ENCODE measurements at places on chromosomes 16 and 17.

GRCh38 chr17:29163563-29163962 lies 16.6 kb downstream of the MYO18A start:
- DNase-seq: peak; percentile 70

DNA sequence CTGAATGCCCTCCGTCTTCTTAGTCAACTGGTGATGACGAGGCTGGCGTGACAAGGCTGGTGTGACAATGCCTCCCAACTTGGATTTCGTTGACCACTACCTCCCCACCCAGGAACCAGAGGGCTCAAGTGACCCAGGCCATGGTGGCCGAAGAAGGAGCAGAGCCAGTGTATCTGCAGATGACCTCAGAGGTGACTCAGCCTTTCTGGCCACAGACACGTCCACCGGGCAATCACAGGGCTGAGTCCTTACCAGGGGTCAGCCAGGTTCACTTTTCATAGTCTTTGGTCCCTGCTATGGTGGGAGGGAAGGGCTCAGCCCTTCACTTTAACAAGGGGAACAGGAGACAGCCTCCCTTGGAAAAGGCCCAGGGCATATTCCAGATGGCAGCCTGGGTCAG lies 116.3 kb downstream of the MAF start:
- DNase-seq: no peak

- DNase-seq: peak; percentile 95
These were observed 8.1 kb upstream of the TIMP2 start for GRCh38 chr17:78933025-78933958.

- no peak for DNase-seq
These were observed 13.0 kb downstream of the ACTG1 start for GRCh38 chr17:81499601-81499970.

GRCh38 chr16:19008245-19009169 lies 24.8 kb downstream of the TMC7 start:
- peak; percentile 18 for DNase-seq

GRCh38 chr17:1049446-1050225 lies 52.7 kb downstream of the TIMM22 start:
- DNase-seq: no peak

DNA sequence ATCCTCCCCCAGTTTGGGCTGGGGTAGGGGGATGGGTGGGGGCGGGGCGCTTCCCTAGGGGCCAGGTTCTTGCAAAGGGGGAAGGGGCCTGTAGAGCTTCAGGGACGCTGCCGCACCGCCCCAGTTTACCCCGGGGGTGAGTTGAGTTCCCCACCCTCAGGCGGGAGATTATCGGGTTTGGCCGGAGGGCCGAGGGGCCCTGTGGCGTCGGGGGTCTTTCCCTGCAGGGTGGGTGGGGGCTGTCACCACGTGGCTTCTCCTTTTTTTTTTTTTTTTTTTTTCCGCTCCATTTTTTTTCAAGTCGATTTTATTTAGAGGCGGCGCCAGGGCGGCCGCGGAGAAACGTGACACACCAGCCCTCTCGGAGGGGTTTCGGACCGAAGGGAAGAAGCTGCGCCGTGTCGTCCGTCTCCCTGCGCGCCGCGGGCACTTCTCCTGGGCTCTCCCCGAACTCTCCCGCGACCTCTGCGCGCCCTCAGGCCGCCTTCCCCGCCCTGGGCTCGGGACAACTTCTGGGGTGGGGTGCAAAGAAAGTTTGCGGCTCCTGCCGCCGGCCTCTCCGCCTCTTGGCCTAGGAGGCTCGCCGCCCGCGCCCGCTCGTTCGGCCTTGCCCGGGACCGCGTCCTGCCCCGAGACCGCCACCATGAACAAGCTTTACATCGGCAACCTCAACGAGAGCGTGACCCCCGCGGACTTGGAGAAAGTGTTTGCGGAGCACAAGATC lies at the start of gene IGF2BP1:
Gene IGF2BP1, plus strand, starts transcription at position 283 of the 724 bp plus-strand sequence. Its CDS starts 361 bp downstream, at position 644.
- peak; percentile 85 for DNase-seq

- DNase-seq: no peak
These were observed 33.4 kb downstream of the SOX8 start for GRCh38 chr16:1014771-1015495.

GRCh38 chr16:70788668-70789594 lies 12.0 kb downstream of the VAC14 start:
- DNase-seq: peak; percentile 64

- DNase-seq: no peak
These were observed 6.5 kb upstream of the NECAB2 start for GRCh38 chr16:83961591-83961990.

GRCh38 chr17:5031365-5032082 lies 3.7 kb downstream of the SLC52A1 start:
- DNase-seq: peak; percentile 84

DNA sequence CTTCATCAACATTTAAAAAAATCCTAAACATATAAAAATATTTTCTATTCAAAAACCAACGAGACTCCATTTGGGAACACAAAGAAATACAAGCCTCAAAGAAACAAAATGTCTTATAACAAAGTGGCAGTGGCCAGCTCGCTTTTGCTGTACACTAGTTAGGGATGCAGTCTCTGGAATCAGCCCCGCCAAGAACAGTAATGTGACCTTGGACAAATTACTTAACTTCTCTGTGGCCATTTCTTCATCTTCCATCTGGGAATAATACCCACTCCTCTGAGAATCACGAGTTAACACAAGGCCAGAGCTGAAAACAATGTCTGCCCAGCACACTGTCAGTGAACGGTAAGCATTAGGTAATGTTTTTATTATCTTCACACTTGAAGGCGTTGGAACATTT lies 5.6 kb downstream of the STAT5B start:
- DNase-seq: no peak

DNA sequence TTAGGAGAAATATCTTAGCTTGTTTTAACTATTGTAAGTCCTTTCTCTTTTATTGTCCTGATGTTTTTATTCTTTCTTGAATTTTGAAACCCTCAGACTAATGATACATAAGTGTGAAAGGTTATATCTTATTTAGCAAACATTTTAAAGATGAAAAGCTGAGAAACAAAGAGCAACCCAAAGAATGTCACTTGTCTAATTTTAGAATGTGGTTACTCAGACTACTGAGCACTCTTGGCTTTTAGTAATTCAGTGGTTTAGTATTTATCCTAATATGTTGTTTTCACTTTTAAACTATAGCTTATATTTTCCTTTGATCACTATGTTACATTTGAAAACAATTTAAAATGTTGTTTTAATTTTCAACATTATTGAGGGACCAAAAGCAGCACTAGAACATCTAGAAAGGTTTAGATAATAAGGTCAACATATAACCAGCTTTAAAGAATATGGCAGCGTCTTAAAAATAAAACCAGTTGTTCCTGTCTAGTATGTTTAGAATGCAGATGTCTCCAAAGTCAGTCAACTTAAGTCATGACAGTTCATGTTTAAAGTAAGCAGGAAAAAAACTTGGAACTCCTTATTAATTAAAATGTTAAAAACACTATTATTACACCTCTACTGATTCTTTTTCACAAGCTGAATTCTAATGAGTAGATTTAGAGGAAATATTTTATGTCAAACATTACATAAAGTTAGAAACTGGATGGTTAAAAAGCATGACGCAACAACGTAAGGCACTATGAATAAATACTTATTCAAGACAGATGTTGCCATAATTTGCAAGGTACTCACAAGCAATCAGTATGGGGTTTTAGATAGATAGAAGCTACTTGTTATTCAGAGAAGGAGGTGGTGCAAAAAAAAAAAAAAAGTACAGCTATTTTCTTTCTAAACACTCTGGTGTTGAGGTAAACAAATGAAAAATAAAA lies 2.4 kb downstream of the MBTD1 start:
- no peak for DNase-seq

- DNase-seq: no peak
These were observed 16.0 kb downstream of the MAP2K6 start for GRCh38 chr17:69430488-69430887.

DNA sequence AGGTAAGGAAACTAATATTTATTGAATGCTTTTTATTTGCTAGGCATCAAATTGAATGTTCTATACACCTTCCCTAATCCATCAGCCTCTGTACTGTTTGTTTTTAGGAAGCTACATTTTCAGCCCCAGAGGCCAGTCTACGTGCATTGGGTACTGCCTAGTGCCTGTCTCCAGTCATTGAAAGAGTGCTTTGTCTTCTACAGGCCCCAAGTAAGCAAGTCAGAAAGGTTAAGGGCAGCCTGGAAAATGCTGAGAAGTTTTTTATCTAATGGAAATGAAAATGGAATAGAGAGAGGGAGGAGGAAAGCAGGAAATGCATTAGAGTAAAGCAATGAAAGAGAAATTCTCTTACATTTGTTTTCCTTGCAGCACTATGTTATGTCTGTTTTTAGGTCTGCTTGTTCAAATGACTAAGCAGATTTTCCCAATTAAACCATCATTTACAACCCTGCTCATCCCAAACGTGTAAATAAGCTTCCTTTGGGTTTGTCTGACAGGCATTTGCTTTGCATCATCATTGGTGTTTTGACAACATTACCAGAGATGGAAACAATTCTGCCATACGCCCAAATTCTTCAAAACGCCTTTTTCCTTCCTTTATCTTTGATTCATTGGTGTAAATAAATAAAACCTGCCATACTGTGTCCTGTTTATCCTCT lies 116.0 kb upstream of the GOT2 start:
- no peak for DNase-seq

DNA sequence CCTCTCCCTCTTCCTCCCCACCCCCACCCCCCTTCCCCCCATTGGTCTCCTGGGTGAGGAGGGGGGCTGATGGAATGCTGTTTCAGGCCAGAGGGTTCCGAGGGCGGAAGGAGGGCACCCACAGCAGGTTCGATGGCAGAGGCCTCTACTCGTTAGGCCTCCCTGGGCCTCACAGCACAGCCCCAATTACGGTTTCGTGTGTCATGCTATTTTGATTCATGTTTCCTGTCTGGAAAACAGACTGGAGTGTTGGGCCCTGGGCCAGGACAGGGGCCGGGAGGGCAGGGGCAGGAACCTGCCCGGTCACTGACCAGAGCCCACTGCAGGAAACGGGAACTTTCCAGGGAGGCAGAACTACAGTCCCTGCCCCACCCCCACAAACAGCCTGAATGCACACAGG lies 138.2 kb downstream of the C16orf95 start:
- DNase-seq: peak; percentile 78

DNA sequence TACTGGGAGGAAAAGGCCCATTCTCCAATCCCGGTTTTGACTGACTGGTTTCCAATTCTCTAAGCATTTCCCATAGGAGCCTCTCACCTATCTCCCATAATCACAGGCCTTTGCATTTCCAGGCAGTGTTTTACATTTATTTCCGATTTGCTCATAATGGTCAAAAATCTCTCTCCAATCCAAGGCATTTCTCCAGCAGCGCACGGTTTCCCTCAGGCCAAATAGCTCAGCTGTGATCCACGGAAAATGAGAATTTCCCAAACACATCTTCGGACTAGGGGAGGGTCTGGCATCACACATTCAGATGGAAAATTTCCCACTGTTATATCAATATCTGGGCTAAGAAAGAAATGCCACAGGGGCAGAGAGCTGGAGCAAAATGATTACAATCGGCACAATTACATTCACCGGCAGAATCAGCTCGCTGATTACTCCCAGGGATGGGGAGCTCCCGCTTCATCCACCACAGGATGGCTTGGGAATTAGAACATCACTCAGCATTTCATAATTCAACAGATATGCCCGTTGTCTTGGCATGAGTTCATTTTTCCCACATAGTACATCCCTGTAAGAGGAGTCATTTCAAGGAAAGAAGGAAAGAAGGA lies 6.7 kb downstream of the PIPOX start:
- DNase-seq: no peak

- no peak for DNase-seq
These were observed 187.0 kb upstream of the CACNG3 start for GRCh38 chr16:24069036-24069590.

DNA sequence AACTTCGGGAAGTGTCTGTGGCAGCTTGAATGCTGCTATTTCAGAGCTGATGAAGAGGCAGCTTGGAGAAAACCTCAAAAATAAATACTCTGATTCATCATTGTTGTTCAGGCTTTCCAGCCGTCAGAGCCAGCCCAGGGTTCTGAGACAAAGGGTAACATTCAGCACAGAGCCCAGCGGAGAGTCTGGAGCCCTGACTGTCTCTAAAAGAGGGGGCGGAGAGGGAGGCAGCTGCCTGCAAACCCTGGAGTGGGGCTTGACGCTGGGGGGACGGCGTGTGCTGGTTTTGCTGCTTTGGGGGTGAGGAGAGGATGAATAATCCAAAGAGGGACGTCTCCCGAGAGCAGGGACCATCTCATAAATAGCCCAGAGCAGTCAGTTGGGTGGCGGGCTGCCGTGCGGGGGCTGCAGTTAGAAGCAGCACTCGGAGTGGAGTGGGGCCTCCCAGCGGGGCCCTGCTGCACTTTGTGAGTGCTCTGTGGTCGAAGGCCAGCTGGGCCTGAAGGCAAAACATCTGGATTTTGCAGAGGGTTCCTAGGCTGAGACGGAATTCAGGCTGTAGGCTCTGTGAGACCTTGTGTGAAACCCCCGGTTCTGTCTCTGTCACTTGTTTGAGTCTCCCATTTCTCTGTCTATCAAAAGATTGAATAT lies 237.8 kb downstream of the PRKCA start:
- peak; percentile 94 for DNase-seq

DNA sequence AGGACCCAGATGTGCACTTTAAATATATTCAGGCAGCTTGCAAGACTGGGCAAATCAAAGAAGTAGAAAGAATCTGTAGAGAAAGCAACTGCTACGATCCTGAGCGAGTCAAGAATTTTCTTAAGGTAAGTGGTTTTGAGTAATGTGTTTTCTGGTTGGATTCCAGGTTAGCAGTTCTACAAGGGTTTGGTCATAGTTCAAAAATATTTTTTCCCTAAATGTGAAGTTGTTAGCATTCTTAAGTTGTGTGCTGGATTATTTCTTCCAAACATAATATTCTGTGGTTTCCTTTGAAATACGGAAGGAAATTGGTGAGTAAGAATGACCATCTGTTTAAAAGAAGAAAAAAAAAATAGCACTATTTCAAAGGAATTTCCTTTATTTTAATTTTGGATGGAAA lies 38.4 kb downstream of the PTRH2 start:
- peak; percentile 94 for DNase-seq

- DNase-seq: peak; percentile 46
These were observed 80.7 kb downstream of the SNX29 start for GRCh38 chr16:12057266-12057665.

GRCh38 chr17:78575899-78576298 lies 1.3 kb downstream of the DNAH17 start:
- DNase-seq: no peak
